Endodermal cell (in vitro differentiated cells): ENCODE measurements at places on chromosomes 7 and 10. TPM values are rescaled to one million over a fixed set of nuclear protein-coding genes. Genes with fewer than 3 reads are reported as not detected.

DNA sequence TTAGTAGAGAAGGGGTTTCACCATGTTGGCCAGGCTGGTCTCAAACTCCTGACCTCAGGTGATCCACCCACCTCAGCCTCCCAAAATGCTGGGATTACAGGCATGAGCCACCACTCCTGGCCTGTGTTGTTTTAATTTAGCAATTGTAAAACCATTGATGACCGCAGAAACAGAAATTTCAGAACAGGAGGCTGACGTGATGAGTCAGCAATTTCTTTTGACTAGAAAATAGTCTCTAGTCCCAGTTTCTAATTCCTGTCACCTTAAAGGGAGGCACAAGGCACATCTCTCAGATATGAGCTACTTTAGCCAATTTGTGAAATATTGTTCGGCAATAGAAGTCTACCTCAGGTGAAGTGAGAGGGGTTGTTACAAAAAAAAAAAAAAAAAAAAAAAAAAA lies 440.8 kb upstream of the C7orf33 start:
- DNase-seq: no peak

GRCh38 chr10:61542596-61542995 lies 89.4 kb upstream of the TMEM26 start:
- no peak for DNase-seq

DNA sequence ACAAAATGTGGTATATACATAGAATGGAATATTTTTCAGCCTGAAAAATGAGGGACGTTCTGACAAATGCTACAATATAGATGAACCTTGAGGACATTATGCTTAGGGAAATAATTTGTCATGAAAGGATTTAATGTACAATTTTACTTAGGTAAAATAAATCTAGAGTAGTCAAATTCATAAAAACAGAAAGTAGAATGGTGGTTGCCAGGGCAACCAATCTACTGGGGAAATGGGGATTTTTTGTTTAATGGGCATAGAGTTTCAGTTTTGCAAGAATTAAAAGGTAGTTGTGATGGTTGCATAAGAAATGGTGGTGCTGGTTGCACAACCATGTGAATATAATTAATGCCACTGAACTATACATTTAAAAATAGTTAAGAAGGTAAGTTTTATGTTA lies 296.0 kb upstream of the SP4 start:
- DNase-seq: no peak

- DNase-seq: no peak
Measured at GRCh38 chr7:30990673-30991170, 27.0 kb downstream of the GHRHR start.

GRCh38 chr7:12199363-12199762 lies 11.7 kb upstream of the TMEM106B start:
- no peak for DNase-seq

DNA sequence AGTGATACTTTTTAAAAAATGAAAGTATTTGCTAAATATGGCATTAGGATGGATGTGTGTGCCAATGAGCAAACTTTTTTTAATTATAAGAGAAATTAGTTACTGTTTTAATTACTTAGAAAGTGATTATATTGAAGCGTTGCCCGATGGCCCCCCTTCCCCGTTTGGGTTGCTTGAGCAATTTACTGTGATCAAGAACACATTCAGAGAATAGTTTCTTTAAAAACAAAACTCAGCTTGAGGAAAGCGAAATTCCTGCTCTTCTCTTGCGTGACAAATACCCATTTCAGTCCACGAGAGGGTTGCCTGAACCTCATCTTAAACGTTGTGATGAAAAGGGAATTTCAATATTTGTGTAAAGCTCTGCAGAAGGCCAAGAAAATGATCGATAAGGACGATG lies 234.1 kb downstream of the GATA3 start:
- DNase-seq: no peak

EDRF1 gene
- 41.4 and 44.5 TPM in 2 replicates for total RNA-seq

OR2A5 gene
- total RNA-seq: not detected in 3 replicates
